ENCODE measurements at places on chromosomes 13 and 19. TPM values are rescaled to one million over a fixed set of nuclear protein-coding genes. Genes with fewer than 3 reads are reported as not detected.

The CCNE1 gene
- 12.5 TPM for total RNA-seq

The HSPB6 gene
- 0.49 TPM for total RNA-seq

The PALM3 gene
- not detected for total RNA-seq

The VWA8 gene
- 6.0 TPM for total RNA-seq

The ZNF442 gene
- total RNA-seq, result 2.3 TPM

The LGI4 gene
- not detected for total RNA-seq

The LRRC4B gene
- total RNA-seq, result not detected

The RDH8 gene
- total RNA-seq, result not detected

The ZNF8 gene
- total RNA-seq, result 2.6 TPM

The ZNF737 gene
- 11.6 TPM for total RNA-seq

The LINGO3 gene
- not detected for total RNA-seq

The CLDND2 gene
- not detected for total RNA-seq

The MEF2B gene
- total RNA-seq, result not detected
